ENCODE measurements at places on chromosomes 16 and 17.

GRCh38 chr17:66687570-66688284 is 147.2 kb upstream of the CACNG5 start:
- DNase-seq = no peak

DNA sequence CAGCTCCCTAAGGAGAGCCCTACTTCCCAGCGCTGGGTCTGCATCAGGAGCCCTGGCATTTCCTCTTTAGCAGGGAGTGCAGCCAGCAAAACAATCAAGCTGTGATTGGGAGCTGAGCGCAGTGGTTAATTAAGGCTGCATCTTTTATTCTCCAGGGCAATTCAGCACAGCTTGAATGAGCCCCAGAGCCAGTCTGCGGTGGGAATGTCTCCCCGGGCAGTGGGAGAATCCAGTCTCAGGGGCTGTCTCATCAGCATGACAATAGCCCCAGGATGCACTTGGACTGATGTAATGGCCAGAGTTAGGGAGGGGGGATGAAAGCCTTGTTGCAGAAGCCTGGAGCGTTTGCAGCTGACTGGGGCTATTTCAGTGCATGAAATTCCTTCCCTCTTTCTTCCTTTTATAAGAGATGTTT is 292.6 kb upstream of the SOX9 start:
- DNase-seq = no peak

DNA sequence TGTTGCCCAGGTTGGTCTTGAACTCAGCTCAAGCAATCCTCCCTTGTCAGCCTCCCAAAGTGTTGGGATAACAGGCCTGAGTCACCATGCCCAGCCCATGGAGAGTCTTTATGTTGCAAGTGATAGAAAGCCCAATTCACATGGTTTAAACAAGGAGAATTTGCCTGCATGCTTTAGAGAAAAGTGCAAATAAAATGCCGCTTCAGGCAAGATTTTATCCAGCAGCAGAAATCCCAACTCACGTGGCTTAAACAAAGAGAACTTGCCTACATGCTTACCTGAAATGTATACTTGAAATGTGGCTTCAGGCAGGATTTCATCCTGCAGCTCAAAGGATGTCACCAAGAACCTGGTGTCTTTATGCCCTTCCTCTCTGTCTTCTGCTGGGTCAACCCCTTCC is 28.8 kb upstream of the XYLT2 start:
- DNase-seq = no peak

DNA sequence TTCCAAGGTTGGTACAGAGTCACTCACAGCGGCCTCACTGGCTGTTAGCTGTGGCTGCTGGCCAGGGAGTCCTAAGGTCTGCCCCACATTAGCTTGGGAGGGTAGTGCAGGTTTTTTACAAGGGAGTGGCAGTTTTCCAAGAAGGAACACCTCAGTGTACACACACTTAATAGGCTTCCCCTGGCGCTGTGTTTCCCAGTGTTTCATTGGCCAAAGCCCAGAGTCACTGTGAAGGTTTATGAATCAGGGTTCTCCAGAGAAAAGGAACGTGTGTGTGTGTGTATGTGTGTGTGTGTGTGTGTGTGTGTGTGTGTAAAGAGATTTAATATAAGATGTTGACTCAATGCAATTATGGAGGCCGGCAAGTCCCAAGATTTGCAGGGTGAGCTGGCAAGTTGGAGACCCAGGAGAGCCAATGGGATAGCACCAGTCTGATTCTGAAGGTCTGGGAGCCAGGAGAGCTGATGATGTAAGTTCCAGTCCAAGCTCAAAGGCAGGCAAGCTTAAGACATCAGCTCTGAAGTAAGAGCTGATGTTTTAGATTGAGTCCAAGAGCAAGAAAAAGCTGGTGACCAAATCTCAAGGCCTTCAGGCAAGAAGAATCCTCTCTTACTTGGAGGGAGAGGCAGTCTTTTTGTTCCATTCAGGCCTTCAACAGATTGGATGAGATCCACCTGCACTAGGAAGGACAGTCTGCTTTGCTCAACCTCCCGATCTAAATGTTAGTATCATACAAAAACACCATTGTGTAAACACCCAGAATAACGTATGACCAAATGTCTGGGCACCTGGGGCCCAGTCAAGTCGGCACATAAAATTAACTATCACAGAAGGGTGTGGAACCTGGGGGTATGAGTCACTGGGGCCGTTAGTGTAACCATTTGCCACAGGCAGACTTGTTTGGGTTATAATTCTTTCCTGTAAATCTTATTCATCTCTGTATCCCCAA is 206.8 kb downstream of the PRKCA start:
- no peak for DNase-seq
